HFFc6 (cell line): ENCODE measurements at places on chromosomes 4 and X. TPM values are rescaled to one million over a fixed set of nuclear protein-coding genes. Genes with fewer than 3 reads are reported as not detected.

The PNMA5 gene
- not detected in 3 replicates for total RNA-seq

The RBM3 gene
- total RNA-seq, result 219 and 386 TPM in 2 replicates

The SSX3 gene
- total RNA-seq, result not detected in 3 replicates

The PGRMC2 gene
- total RNA-seq, result 120 to 174 TPM (median 125 TPM) in 3 replicates
